ENCODE measurements at places on chromosomes 16 and 17. TPM values are rescaled to one million over a fixed set of nuclear protein-coding genes. Genes with fewer than 3 reads are reported as not detected.

DNA sequence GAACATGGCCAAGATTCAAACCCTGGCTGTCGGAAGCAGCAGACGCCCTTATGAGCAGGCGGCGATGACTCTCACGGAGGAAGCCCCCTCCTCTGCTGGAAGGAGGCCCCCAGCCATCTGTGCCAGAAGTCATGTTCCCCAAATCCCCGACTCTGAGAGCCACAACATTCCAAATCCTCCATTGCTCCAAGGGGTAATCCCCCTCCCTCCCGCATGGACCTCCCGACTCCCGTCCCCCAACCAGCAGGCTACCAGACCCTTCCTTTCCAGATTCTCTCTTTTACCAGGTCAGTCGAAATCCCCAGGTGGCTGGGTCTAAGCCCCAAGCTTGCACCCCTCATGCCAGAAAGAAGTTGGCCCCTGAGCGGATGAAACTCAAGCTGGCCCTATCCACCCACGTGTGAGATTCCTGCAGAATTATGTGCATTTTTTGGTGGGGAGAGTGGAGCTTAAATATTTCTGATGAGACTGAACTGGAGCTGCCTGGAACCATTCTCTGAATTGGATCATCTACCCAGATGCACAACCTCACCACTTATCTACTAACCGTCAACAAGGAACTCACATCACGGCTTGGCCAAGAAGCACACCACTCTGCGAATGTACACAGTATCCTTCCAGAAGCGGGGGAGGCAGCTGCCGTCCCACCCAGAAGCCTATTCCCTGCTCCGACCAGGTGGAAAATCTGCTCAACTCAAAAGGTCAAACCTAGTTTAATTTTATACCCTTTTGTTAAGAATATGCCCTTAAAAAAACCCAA is 283.5 kb downstream of the C16orf95 start:
- no peak for DNase-seq

DNA sequence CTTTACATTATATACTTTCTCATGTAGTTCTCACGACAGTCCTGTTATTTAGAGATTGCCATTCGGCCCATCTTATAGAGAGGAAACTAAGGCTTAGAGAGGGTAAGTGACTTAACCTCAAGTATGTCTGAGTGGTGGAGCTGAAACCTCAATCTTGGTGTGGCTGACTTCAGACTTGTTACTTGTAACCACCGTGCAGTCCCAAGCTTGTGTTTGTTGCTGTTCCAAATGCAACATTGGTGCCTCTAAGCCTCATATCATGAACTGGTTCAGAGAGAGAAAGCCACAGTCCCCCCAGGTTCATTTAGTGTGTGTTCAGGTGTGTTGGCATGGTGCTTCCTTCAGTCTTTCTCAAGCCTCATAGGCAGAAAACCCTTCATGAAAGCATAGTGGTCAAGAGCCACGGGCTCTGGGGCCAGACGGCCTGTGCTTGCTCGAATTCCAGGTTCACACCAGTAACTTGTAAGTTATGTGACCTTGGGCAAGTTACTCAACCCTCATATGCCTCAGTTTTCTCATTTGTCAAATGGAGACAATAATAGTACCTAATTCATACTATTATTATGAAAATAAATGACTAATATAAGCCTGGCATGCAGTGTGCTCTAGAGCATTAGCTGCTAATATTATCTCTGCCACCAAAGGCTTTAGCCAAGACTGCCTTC is 39.9 kb downstream of the CDH1 start:
- peak; percentile 82 for DNase-seq

DNA sequence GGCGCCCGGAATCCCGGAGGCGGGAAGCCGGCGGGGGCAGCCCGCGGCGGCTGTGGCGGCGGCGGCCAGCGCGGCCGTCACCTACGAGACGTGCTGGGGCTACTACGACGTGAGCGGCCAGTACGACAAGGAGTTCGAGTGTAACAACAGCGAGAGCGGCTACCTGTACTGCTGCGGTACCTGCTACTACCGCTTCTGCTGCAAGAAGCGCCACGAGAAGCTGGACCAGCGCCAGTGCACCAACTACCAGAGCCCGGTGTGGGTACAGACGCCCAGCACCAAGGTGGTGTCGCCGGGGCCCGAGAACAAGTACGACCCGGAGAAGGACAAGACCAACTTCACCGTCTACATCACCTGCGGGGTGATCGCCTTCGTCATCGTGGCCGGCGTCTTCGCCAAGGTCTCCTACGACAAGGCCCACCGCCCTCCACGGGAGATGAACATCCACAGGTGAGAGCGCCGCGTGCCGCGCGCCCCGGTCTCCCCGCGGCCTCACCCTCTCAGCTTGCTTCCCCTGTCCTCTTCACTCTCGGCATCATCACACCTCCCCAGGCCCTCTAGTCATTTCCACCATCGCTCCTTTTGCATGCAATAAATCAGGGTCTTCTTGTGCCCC is 706 bp downstream of the SHISA6 start:
- DNase-seq: no peak

MAP2K6 gene
- 1.4 TPM for total RNA-seq

DNA sequence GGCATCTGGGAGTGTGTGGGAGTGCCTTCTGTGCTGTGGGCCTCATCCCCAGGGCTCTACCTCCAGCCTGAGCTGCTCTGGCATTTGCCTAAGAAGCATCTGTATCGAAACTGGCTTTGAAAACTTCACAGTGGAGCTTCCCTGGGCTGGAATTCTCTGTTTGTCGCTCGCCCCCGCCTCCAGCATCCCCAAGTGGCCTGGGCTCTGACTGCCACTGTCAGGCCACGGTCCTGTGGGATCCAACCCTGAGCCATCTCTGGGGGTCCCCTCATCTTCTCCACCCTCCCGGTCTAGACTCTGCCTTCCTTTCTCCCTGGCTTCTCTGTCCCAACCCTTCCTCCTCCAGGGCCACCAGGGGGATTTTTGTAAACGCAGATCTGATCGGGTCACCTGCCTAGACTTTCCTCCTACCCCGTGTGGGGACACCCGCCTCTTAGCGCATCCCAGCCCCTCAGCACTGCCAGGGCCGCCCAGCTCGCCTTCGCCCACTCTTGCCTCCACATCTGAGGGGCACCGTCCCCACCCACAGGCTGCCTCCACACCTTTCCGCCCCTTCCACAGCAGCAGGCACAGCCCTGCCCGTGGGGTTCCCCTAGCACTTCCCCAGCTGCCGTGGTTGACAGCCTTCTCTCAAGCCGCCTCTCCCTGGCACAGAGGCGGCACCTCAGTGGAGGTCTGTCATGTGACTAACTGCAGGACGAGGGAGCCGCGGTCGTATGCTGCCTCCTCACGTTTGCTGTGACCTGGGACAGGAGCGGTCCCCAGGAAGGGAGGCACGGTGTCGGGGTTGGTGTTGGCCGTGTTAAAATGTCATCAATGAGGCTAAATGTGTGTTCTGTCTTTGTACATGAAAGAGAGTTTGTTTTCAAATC is 12.0 kb downstream of the TBC1D24 start:
- DNase-seq: peak; percentile 90

- DNase-seq: no peak
Observed at GRCh38 chr16:66251476-66252160, 114.9 kb upstream of the CDH5 start.

DNA sequence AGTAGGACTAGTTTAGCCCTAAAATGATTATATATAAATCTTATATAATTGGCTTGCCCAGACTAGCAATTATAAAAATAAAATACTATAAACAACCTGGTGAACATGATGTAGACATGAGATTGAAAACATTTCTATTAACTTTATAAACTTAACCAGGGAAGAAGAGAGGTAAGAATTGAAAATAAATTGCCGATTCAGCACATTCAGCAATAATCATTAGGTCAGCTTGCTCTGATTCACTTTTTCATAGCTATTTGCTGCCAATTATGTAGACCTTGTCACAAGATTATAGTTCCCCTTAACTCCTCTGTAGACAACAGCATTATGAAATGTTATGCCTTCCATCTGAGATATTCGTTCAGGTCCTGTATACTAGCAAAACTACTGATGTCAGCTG is 199.3 kb upstream of the CA10 start:
- no peak for DNase-seq

DNA sequence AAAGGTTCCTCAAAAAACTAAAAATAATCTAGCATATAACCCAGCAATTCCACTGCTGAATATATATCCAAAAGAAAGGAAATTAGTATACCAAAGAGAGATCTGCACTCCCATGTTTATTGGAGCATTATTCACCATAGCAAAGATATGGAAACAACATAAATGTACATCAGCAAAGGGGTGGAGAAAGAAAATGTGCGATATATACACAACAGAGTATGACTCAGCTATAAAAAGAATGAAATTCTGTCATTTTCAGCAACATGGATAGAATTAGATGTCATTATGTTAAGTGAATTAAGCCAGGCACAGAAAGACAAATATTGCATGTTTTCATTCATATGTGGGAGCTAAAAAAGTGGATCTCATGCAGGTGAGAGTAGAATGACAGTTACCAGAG is 279.6 kb upstream of the AXIN2 start:
- DNase-seq: no peak

- no peak for DNase-seq
Observed at GRCh38 chr17:45129940-45130680, 2.2 kb downstream of the PLCD3 start.

GRCh38 chr16:14338236-14338635 is 267.1 kb downstream of the MRTFB start:
- DNase-seq: no peak
